NCI-H1048 (cell line): ENCODE measurements at places on chromosomes 12 and 14.

- DNase-seq, result no peak
Observed at GRCh38 chr12:93109551-93110203, 180.6 kb upstream of the EEA1 start.

- DNase-seq, result no peak
Observed at GRCh38 chr12:104643093-104643818, 186.5 kb downstream of the CHST11 start.

- DNase-seq, result no peak
Observed at GRCh38 chr12:93698307-93699092, 21.3 kb downstream of the CRADD start.

DNA sequence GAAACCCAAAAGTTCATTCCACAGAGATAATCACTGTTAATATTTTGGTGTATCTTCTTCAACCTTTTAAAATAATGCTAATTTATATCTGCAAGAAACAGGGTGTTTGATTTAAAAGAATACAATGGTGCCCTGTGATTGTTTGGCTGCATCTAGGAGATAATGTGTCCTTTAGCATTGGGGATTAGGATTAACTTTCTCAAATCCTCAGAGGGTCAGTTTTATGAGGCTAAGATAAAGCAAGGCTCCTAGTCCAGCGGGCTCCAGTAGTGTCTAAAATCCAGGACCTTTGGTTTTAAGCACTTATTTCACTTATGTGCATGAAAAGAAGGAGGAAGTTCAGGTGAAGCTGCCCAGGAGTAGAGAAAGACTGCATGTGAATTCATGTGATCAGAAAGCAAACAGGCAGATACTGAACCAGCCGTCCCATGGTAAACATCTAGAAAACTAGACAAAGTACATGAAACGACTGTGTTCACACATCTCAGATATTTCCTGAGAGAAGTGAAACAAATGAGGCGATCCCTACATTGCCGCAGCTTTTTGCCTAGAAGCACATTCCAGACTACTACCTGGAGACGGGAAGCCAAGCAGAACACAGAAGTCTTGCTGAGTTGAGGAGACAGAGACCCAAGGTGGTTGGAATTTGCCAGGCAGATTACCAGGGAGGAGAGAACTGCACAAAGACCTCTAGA, 129.1 kb upstream of the MAX start:
- DNase-seq, result no peak

GRCh38 chr14:64871344-64871743, 8.4 kb downstream of the SPTB start:
- DNase-seq, result no peak

GRCh38 chr12:57772429-57773322, at the start of gene EEF1AKMT3:
TSS of gene EEF1AKMT3 (plus strand) at chr12:57772614. CDS start at chr12:57772725, 111 bp downstream.
- peak; percentile 19 for DNase-seq

GRCh38 chr12:89775063-89775985, 66.7 kb upstream of the ATP2B1 start:
- DNase-seq, result no peak

DNA sequence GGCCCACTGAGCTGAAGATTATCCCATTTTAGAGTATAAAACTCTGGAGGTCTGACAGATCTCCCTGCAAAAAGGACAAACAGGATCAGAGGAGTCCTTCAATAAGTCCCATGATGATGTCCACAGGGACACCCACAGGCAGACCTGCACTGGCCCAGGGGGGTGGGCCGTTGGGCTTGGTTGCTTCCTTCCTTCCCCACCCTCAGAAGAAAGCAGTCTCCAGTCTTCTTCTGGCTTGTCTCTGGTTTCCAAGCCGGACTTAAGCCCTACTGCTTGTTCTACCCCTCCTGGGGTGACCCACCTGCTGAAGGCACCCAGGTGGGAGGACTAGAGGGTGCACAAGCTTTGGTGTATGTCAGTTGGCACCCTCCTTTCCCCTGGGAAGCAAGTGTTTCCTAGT, 209.0 kb downstream of the ANO2 start:
- no peak for DNase-seq

- DNase-seq, result no peak
Observed at GRCh38 chr12:117854339-117855012, 114.3 kb downstream of the KSR2 start.

GRCh38 chr14:73472185-73473114, 14.1 kb upstream of the NUMB start:
- DNase-seq, result no peak

- DNase-seq, result no peak
Observed at GRCh38 chr12:53696655-53697331, 20.9 kb upstream of the ATP5MC2 start.

DNA sequence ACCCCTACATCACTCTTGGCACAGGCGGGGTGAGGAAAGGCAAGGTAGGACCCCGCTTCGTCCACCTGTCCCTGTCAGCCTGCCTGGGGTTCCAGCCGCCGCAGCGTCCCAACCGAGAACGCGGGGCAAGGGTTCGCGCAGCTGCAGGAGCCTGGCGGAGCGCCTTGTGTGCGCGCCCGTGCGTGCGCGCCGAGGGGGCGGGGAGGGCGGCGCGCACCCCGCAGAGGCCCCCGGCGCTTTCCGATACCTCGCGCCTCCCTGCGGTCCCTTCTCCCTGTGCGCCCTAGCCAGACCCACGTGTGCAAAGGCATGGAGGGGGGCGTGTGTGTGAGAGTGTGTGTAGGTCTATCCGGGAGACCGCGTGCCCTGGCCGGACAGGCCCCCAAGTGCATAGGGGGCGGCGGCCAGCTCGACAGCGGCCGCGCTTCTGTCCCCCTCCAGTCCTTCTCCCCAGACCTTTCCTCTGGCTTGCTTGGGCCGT, 122.4 kb downstream of the TSPAN9 start:
- DNase-seq, result no peak

GRCh38 chr12:119681728-119682638, 14.1 kb downstream of the PRKAB1 start:
- no peak for DNase-seq

- DNase-seq, result no peak
Observed at GRCh38 chr12:34286934-34287333, 264.6 kb downstream of the ALG10 start.

DNA sequence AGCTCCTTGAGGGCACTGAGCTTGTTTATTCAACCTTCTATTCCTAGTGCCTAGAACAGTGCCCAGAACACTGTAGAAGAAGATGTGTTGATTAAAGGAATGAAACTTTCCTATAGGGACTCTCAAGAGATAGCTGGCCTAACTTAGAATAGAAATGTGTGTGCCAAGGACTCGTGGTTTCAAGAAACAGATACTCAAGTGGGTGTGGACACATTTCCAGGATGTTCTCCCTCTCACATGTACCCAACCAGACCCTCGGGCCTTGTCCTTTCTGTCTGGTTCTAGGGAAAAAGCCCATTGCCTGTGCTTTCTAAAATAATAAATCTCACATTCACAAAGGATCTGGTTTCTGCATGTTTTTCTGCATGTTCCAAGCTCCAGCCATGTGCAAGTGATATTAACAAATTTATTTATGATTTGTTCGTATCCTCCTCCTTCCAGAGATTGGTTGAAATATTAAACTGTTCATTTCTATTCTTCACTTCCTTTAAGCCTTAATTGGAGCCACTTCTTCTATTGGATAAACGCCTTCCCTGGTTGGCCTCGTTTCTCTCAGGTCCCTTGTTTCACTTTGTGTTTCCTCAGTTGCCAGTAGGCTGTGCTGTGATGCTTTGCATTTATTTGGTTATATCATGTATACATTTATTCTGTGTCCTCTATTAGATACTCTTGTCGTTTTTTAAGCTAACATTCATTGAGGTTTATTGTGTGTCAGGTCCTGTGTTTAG, 89.8 kb downstream of the CRADD start:
- DNase-seq, result no peak

DNA sequence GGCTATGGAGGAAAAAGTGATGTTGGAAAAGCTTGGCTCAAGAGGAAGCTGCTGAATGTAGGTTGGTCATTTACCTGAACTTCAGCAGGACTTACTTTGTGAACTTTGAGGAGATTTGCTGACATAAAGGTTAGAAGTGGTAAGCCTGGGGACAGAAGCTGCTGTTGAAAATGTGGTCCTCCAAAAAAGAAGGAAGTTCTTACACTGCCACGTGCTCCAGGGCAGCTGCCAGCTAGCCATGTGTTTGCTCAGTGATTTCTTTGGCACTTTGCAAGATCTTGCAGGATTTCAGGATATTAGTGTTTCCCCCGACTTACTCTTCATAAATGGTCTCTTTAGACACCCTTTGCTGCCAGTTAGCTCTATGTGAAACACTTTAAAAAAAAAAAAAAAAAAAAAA, 14.8 kb upstream of the DYRK2 start:
- no peak for DNase-seq

- no peak for DNase-seq
Observed at GRCh38 chr12:52501490-52501889, 8.4 kb upstream of the KRT6A start.

DNA sequence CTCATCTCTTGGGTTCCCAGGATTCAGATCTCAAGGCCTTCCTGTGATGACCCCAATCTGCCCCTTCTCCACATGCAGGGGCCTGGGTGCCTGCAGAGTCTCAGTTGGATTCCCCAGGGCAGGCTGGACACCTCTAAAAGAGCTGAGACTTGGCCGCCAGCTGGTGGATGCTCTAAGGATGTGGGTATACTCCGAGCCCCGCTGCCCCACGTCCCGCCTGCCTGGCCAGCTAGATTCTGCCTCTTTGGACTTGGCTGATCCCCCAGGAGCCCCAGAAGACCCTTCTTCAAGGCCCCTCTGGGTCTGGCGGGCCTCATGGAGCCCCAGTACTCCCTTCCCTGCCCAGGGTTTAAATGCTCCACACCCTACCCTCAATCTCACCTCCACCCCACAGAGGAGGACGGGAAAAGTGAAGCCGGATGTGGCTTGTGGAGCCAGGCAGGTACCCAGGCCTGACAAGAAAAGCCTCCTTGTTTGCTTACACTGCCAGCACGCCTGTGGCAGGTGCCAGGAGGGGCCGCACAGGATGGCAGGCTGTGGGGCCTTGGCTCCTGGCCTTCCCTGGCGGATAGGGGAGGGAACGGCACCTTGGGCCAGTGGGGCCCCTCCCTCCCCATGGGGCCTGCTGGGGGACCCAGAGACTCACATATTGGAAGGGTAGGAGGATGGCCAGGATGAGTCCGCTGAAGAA, 15.1 kb downstream of the FAIM2 start:
- no peak for DNase-seq

DNA sequence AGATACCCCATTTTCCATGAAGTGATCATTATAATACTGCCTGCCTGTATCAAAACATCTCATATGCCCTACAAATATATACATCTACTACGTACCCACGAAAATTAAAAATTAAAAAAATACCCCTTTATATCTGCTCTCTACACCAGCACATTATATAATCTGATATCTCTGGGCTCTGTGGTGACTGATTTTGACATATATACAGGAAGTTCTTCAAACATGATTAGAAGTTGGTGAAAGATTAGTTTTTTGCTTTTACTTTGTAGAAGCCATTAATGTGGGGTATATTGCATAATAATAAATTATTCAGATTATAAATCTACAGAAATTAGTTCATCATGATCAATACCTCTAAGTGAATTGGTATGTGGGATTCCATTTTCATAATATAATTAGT, 126.7 kb upstream of the MDM1 start:
- DNase-seq, result no peak

GRCh38 chr12:1692895-1693610, 2.2 kb downstream of the ADIPOR2 start:
- no peak for DNase-seq

DNA sequence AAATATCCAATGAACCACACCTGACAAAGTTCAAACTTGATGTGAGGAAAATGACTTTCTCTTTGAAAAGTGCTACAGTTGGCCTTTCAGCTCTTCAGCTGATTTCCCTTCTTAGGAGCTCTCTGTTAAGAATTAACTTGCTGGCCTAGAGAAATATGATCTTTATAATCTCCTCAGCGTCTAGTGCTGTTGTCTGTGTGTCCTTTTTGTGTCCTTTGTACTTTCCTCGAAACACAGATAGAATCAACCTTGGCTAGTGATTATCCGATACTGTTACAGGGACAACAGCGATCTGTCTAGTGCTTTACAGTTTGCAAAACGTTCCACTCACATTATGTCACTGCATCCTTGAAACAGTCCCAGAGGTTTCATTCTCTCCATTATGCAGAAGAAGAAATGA, 162.8 kb upstream of the RMST start:
- no peak for DNase-seq

- no peak for DNase-seq
Observed at GRCh38 chr12:131001493-131001892, 47.8 kb downstream of the ADGRD1 start.

DNA sequence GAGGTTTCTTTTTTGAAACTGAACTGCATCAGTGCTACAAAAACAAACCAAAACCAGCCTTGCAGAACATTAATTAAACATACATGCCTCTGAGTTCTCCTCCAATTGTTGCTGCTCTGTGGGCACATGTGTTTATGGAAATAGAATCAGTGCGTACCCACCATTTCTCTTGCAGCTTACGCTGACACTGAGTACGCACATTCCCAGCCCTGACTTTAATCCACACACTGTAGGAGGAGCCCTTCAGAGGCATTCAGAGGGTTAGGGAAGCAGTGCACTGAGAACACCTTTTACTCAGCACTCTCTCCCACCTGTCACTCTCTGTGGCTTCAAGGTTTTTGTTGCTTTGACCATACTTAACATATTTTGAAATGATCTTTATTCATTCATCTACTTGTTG, 250.5 kb upstream of the PWP1 start:
- no peak for DNase-seq

- DNase-seq, result no peak
Observed at GRCh38 chr12:21774358-21775132, at the start of gene KCNJ8. TSS of gene KCNJ8 (minus strand) at chr12:21774706. CDS start at chr12:21773616, 1,090 bp downstream.
